NCI-H82 (cell line): ENCODE measurements at places on chromosomes 1 and 21.

GRCh38 chr1:25692560-25692959 is 76.0 kb downstream of the MAN1C1 start:
- peak; percentile 77 for DNase-seq

- DNase-seq, result no peak
These were observed 86.5 kb downstream of the NUF2 start for GRCh38 chr1:163408262-163408661.

DNA sequence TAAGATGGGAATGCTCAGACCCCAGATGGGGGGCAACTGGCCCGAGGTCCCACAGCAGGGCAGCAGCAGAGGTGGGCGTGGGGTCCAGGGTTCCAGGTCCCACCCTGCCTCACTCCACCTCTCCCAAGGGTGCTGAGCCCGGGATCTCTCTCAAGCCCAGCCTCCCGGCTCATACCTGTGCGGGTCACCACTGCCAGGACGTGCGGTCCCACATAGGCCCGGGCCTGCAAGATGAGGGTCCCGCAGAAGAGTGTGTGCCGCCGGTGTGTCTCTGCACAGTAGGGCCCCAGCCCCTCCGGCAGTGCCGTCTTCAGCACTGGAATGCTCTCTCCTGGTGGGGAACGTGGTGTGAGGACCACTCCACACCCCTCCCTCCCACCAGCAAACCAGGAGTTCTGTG is 14.9 kb downstream of the ATP13A2 start:
- DNase-seq, result no peak

DNA sequence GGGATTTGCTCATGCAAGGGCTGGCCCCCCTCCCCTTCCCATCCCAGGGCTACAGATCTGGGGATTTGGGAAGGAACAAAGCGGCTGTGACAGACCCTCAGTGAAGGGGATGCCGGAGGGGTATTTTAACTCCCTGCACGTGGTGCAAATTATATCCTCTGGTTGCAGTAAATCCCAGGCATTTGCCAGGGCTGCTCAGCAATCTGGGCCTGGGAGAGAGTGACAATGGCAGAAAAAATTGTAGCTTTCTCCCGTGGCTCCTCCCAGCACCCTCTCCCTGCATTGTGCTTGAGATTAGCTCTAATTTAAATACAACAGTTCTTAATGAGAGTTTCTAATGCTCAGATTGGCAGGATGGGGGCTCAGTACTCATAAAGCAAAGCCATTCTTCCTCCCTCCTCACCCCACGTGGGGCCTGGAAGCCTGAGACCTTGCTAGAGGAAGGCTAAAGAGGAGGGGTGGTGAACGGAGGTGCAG is 129.9 kb upstream of the CD34 start:
- DNase-seq, result peak; percentile 91

GRCh38 chr1:150730130-150730721 is 9.5 kb upstream of the HORMAD1 start:
- peak; percentile 40 for DNase-seq

GRCh38 chr1:5009376-5010065 is 355.1 kb downstream of the AJAP1 start:
- no peak for DNase-seq

- DNase-seq, result no peak
These were observed 3.1 kb downstream of the MCL1 start for GRCh38 chr1:150576367-150576711.

GRCh38 chr1:111882559-111882958 is 106.9 kb downstream of the KCND3 start:
- peak; percentile 93 for DNase-seq

GRCh38 chr1:155681776-155682175 is 6.8 kb downstream of the YY1AP1 start:
- DNase-seq, result no peak

DNA sequence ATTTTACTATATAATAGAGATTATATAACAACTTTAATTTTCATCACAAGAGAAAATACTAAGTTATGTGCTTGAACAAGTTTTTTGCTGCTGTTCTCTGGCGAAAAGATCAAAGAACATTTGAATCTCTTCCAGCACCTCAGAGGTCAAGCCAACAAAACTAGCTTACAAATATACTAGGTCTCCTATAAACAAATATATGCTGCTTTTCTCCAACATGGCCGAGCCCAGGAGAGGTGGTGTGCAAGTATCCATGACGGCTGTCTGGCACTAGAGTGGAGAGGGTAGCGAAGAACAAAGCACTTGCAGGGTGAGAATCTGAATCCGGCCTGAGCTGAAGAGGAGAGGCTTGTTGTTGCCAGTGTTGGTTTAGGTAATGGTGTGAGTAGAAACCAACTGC is 7.5 kb upstream of the FMO3 start:
- no peak for DNase-seq

DNA sequence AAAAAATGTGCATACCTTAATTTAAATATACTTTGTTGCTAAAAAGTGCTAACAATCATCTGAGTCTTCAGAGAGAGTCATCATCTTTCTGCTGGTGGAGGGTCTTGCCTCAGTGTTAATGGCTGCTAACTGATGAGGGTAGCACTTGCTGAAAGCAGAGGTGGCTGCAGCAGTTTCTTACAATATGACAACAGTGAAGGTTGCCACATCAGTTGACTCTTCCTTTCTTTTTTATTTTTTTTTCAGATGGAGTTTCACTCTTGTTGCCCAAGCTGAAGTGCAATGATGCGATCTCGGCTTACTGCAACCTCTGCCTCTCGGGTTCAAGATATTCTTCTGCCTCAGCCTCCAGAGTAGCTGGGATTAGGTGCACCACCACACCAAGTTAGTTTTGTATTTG is 2.6 kb upstream of the CFAP45 start:
- DNase-seq, result no peak

GRCh38 chr1:17654519-17654918 is 100.6 kb upstream of the ACTL8 start:
- no peak for DNase-seq

DNA sequence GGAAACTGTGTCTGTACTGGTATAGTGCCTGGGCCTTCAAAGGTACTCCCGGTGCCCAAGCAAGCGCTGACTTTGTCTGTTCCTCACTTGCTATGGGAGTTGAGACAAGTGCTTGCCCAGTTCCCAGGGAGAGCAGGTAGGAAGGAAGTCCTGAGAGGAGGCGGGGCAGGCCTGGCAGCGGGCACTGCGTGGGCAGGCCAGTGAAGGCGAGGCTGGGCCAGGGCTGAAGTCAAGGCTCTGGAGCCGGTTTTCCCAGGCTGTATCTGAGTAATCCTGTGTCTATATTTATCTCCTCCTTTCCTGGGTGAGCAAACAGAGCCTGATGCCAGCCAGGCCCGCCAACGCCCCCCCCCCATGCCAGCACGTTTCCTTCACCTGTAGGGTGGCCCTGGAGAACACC is 15.9 kb upstream of the EDN2 start:
- no peak for DNase-seq

GRCh38 chr21:44881198-44881872 is 7.8 kb upstream of the PTTG1IP start:
- no peak for DNase-seq

DNA sequence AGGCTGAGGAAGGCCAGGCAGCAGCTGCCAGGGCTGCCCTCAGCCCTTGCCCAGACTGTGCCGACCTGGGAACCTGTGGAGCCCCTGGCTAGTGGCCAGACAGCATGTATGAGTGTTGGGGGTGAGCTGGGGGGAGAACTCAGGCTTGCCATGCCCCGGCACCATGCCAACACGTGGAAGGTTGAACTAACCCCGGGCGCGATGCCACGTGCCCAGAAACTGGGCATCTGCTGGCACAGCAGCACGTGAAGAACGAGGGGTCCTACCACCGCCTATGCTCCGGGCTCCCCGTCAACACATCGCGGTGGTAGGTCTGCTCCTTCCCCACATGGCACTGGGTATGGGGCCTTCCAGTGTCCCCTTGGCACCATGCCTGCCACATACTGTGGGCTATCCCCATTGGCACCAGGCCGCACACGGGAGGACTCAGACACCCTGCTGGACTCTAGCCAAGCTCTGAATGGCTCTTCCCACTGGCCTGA is 68.7 kb downstream of the CASZ1 start:
- no peak for DNase-seq

- peak; percentile 38 for DNase-seq
These were observed 923 bp upstream of the IFNGR2 start for GRCh38 chr21:33402001-33402979.

- DNase-seq, result no peak
These were observed 57.4 kb downstream of the NAV1 start for GRCh38 chr1:201596101-201596868.

- no peak for DNase-seq
These were observed 869.8 kb upstream of the B3GALT2 start for GRCh38 chr1:194056169-194056568.

DNA sequence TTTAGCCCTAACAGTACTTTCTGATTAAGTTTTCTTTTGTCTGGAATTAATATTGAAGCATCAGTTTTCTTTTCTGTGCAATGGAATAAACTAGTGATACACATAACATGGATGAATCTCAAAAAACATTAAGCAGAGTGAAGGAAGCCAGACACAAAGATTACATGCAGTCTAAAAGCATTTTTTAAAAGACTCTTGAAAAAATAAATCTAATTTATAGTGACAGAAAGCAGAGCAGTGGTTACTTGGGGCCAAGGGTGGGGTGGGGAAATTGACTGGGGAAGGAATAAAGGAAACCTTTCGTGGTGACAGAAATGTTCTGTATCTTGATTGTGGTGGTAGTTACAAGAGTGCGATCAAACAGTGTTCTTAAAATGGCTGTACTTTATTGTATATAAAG is 20.2 kb upstream of the ST6GALNAC3 start:
- no peak for DNase-seq

DNA sequence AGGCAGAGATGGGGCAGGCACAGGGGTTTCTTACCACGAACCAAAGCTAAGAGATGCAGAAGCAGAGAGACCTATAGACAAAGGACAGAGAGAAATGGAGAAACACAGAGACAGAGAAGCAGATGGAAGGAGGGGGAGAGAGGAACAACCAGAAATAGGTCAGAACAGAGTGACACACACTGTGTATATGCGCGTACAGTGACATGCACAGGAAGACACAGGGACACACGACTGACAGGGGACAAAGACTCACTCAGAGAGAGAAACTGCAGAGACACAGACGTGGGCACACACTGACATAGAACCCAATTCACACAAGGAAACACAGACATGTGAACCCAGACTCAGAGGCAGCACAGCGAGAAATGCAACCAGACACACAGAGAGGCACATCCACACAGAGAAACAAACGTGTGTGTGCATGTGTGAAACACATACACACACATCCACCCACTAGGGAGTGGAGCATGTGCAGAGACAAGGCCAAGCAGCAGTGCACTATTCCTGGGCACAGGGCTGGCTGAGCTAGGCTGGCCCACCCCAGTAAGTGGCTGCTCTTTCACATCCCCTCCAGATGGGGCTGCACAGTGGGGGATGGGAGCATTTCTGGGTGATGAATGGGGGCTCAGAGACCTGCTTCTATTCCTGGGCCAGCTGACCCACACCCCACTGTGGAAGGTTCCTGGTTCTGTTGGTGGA is 123.4 kb upstream of the CSF3R start:
- DNase-seq, result peak; percentile 52

DNA sequence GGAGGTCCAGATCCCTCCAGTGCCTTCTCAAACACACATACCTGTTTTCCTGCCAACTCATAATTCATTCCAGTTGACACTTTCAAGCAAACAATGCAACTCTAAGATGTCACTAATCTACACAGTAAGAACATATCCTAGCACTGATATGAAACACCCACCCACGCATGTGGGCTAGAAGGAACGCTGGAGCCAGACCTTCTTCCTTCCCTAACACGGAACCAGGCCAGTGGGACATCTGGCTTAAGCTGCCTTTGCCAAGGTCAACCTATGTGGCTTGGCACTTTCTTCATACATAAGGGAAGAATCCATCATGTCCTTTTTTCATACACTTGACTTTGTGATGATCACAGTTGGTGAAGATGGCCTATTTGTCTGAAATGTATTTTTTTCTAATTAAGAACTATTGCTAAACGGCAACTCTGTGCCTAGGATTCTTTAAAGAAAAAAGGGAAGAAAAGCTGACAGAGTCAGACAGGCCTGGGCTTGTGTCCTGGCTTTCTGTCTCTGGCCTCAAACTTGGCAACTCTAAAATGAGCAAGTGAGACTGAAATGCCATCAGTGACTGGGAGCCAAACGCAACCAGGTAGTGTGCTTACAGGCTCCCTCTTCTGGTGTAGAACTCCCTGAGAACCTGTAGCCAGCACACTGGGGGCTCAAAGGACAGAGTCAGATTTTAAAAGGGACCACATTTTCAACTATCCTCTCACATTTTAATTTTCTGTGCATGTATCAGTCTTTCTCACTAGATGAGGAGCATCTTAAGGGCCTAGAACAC is 92.6 kb upstream of the BEND5 start:
- DNase-seq, result peak; percentile 24

DNA sequence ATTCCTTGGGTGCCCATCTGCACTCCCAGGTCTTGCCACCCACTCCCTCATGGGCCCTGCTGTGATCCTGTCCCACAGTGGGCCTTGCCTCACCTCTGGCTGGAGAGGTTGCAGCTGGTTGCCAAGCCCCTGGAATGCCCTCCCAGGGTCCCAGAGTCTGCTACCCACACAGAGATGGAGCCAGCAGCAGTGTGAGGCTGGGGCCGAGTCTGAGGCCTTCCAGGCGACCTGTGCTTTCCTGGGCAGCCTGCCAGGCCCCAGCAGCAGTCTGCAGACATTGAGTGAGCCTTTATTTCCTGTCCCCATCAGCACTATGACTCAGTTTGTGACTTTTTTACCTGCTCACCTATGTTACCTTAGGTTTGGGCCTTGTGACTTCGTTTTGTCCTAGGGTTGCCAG is 25.0 kb upstream of the TSPAN2 start:
- no peak for DNase-seq

GRCh38 chr1:109312978-109313775 is 6.4 kb upstream of the MYBPHL start:
- peak; percentile 35 for DNase-seq

- DNase-seq, result no peak
These were observed 68.9 kb downstream of the WDR64 start for GRCh38 chr1:241721011-241721410.

DNA sequence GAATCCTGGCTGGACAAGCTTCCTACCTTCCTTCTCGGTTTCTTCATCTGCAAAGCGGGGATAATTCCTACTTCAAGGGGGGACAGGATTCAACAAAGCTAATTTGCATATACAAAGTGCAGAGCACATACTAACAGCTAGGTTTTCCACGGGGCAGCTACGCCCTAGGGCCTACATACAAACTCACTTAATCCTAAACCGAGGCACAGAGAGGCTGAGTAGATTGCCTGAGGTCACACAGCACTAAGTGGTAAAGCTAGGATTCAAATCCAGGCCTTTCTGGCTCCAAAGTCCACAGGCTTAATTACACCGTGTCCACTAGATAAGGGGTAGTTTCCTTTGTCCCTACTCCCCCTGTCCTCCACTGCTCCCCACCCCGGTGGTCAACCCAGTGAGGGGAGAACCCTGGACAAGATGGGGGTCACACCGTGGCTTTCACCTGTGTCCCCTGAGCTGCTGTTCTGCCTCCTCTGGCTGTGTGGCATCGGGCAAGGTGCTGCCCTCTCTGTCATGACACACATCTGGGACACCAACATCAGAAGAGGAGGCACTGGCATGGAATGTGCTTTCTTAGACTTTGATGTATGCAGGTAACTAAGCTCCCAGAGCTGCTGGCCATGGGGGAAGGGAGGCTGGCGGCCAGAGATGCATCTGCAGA is 44.5 kb downstream of the TAS1R2 start:
- DNase-seq, result no peak

GRCh38 chr1:93679546-93679945 is 2.1 kb downstream of the BCAR3 start:
- DNase-seq, result no peak

GRCh38 chr1:25055324-25055780 is 125.3 kb upstream of the RUNX3 start:
- DNase-seq, result no peak
